ENCODE measurements at places on chromosomes 2 and 18.

DNA sequence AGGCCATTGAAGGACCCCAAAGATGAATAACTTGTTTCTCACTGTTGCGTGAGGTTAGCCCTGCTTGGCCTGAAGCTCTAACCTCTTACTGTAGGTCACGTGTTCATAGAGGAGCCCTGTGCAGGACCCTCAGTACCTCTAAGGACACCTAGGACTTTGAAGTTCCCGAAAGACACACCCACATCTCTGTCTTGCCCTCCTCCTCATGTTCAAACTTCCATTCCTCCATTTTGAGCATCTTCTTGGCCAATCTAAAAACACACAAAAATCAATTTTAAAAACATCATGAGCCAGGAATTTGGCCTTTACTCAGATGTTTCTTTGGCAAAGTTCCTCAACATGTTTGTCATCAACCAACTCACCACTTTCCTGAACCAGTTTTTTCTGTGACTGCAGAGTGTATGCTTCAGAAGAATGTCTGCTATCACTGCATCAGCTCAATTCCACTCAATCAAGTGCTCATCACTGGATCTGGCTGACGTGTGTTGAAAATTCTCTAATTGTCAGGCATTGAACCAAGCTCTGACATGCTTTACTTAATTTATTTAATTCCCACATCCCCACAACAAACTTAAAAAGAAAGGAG is 101.6 kb downstream of the AP1S3 start:
- no peak for DNase-seq

DNA sequence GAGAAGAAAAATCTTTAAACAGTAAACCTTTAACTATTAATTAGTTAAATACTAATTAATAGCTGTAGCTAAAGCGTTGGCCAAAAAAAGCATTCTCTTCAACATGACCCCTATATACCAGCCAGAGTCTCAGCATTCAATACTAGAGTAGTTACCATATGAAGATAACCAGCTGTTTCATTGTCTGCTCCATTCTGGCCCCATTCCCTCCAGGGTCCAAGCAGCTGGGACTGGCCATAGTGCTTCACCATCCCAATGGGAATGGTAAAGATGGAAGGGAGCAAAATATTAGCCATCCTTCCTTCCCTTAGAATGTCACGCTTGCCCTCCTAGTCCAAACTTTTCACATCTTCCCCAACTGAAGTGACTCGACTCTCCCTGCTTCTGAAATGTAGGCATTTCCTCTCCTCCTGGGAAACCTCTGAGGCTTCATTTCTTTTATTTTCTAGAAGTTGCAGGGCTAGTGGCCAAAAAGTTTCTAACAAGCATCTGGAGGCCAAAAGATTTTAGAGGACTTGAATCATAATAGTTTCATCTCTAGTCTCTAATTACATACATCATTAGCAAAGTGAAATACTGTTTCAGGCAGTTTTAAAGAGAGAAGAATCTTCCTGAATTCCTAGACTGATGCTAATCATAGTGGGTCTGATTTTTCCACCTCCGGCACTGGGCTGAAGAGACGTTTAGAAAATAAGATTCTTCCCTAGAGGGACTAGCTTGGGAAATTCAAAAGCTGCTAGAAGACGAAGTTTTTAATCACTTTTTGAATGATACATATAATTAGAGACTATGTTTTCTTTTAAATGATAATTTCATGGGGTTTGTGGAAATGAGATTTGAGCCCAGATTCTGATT is 52.7 kb downstream of the CCDC68 start:
- DNase-seq: no peak

- no peak for DNase-seq
Measured at GRCh38 chr2:150485871-150486538, 1.5 kb downstream of the RND3 start.

GRCh38 chr2:156867201-156867600 is 390.3 kb upstream of the GALNT5 start:
- no peak for DNase-seq

- no peak for DNase-seq
Measured at GRCh38 chr2:46913471-46914381, 1.9 kb downstream of the MCFD2 start.

DNA sequence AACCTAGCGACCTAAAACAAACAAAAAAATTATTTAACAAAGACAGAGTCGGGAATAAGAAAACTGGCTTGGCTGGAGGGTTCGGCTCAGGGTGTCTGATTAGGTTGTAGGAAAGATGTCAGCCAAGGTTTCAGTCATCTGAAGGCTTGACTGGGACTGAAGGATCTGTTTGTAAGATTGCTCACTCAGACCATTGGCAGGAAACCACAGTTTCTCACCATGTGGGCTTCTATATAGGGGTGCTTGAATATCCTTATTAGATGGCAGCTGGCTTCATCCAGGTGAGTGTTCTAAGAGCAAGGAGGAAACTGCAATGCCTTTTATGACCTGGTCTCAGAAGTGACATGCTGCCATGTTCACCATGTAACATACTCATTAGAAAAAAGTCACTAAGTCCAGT is 999 bp upstream of the IL36B start:
- no peak for DNase-seq

GRCh38 chr2:234763002-234763873 is 188.6 kb upstream of the SH3BP4 start:
- DNase-seq: no peak

GRCh38 chr2:158024288-158024898 is 77.3 kb upstream of the UPP2 start:
- DNase-seq: peak; percentile 55

DNA sequence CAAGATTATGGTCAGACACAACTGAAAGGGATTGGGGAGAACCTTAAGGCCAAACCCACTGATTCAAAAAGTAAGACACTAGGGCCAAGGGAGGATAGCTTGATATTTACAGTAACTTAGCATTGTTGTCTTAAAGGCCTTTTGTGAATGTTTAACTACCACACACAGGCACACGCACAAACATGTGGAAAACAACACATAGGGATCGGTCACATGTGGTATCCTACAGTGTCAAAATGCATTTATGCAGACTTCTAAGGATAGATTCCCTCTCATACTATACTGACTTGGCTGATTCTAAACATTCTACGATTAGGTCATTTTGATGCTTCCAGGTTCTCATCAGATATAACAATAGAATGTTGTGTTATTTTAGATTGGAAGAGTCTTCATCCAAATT is 638.9 kb upstream of the LRRTM1 start:
- no peak for DNase-seq

DNA sequence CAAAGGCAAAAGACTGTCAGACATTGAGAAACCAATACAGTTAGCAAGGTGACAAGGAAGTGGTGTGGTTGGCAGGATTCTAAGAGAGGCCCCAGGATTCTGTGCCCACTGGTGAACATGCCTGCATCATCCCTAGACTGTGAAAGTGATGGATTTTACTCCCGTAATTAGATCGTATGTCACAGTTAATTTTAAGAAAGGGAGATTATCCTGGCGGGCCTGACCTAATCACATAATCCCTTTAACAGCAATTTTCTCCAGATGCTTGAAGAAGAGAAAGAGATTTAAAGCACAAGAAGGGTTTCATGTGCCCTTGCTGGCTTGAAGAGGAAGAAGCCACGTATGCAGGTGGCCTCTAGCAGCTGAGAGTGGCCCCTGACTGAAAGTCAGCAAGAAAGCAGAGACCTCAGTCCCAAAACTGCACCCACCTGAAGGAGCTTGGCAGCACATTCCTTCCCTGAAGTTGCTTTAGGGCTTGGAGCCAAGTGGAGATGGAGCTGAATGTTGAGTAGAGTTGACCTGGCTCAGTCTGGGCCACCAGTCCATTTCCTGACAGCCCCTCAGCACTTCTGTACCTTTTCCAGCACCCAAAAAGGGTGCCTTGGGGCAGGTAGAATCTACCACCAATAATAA is 49.1 kb downstream of the GTF3C3 start:
- no peak for DNase-seq

DNA sequence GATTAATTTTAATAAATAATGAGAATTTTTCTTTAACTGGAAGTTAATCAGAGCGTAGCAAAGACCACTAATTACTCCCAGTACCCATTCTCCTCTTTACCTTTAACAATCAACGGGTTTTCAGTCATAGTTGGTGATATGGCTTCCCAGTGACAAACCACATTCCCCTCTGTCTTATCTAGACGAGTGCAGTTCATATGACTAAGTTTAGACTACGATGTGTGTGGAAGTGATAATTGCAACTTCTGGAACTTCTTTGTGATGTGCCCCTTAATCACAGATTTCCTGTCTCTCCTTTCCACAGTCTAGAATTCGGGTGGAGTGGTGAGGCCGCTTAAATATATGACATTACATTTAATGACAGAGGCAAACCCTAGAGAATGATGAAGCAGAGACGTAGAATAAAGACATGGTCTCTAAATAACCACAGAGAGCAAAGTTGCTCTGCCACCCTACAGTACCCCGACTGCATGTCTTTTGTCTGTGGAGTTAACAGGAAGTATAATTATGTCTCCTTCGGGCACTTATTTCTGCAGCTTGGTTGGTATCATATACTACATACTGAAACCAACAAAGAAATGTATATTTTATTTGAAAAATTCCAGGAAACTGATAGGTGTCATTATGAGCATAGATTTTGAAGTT is 693.3 kb upstream of the CDH7 start:
- DNase-seq: no peak

DNA sequence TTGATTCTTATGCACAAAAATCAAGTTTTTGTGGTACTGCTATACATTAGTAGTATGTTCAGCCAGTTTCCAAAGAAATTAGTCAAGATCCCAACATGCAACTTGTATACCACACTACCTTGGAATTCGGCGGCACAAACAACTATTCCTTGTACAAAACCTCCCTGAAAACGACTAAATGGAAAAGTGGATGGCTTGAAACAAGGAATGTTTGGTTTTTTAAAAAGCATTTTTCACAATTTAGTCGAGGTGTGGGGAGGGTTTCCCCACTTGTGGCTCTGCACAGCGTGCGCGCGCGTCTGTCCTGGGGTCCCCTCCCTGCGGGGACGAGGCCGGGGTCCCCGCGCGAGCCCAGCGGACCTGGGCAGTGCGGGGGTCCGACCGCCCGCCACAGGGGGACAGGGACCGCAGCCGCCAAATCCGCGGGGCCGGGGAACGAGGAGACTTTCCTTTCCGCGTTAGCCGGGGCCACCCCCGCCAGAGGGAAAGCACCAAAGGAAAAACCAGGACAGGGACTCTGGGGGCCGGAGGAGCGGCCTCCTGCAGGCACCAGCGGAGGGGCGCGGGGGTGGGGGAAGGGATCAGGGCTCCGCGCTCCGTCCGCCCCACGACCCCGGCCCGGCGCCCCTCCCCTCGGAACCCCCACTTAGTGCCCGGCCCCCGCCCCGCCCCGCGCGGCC is 534 bp upstream of the SOCS6 start:
- DNase-seq: no peak

GRCh38 chr2:60536746-60537145 is 16.7 kb downstream of the BCL11A start:
- no peak for DNase-seq

DNA sequence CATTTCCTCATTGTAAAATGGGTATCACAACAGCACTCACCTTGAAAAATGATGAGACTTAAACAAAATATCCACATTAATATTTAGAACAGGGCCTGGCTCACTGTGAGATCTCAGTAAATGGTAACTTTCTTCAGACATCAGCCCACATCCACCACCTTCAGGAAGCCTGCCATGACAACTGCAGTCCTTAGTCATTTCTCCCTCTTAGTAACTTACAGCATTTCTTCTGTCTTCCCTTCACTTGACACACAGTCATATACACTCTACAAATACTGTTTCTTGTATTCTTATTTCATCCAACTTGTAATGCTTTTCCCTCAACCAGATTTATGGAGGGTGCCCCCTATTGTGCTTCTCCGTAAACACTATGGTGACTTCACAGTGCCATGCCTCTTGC is 263.0 kb downstream of the ZNF516 start:
- DNase-seq: no peak

DNA sequence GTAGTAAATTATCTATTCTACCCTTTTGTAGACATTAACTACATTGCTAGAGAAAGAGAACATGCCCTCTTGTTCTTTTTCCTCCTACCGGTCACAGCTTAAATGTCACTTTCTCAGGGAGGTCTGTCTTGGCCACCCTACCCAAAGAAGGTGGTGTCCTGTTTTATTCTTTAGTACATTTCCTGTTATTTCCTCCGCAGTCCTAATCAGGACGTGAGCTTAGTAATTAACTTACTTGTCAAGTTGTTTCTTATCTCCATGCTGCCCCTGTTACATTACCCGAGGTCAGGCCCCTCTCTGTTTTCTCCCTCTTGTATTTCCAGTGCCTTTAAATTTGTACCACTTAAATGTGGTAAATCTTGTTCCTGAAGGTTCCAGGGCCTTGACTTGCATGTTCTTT is 73.7 kb upstream of the RMDN2 start:
- no peak for DNase-seq

- no peak for DNase-seq
Measured at GRCh38 chr18:32167980-32168730, 21.7 kb upstream of the MEP1B start.

- DNase-seq: no peak
Measured at GRCh38 chr2:170369894-170370293, 191.9 kb downstream of the MYO3B start.

DNA sequence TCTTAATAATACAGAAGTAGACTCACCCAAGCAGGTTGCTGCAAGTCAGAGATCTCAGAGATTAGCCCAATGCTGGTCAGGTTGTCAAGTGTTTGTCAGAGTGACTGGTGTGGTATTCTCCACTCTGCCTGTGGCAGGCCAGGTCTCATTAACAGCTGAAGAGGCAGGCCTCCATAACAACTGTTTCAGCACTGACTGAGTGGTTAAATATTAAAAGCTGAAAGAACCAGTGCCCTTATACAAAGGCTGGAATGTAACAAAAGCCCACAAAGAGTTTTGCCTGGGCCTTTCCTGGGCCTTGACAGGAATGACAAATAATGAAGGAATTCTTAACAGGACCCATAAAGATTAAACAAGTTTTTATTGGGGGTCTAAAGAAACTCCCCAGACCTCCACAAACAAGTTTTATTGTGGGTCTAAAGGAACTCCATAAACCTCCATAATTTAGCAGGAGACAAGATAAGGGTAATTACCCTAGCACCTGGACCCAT is 26.8 kb downstream of the SULT1C2 start:
- no peak for DNase-seq

DNA sequence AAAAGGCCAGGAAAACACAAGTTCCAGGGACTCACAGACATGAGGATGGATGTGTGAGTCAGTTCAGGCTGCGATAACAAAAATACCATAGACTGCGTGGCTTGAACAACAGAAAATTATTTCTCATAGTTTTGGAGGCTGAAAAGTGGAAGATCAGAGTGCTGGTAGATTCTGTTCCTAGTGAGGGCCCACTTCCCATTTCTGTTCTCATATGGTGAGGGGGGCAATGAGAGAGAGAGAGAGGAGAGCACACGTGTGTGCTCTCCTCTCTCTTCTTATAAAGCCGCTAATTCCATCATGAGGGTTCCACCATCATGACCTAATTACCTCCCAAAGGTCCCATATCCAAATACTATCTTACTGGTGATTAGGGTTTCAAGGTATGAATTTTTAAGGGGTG is 23.0 kb downstream of the KLHL14 start:
- DNase-seq: no peak

GRCh38 chr18:62485684-62486083 is 37.1 kb upstream of the ZCCHC2 start:
- no peak for DNase-seq

DNA sequence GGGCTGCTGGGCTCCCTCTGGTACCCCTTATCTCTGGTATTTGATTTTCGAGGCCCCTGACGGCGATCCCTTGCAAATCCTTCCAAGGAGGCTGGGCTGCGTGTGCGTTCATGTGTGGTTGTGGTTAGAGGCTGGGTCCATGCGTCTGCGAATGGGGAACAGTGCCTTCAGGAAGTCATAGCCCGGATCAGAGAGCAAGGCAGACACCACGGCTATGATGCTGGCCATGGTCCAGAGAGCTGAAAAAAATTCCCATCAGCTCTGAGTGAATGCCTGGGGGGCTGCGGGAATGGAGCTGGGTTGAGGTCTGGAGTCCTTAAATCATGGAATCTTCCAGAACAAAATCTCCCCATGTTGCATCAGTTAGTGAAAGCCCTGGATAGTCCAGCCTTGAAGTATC is 145.5 kb downstream of the ACKR3 start:
- DNase-seq: no peak

Measured in activated CD8-positive, alpha-beta memory T cell treated with anti-CD3 and anti-CD28 coated beads, Interleukin-2, amount 50 U/mL, for 4 hours (primary cell).